Activated naive CD8-positive, alpha-beta T cell treated with anti-CD3 and anti-CD28 coated beads, Interleukin-2, amount 50 U/mL, for 24 hours (primary cell): ENCODE measurements at places on chromosomes 6 and 20.

- no peaks in the 10 kb centered on the region for H3K27me3 ChIP-seq
- H3K4me3 ChIP-seq: peak overlapping the region; percentile 33
- no peaks in the 10 kb centered on the region for H3K36me3 ChIP-seq
- peaks cover 19% of the 10 kb centered on the region for H3K4me1 ChIP-seq
- DNase-seq: no peak
These were observed 44.5 kb downstream of the RAMACL start for GRCh38 chr6:166541876-166542579.

GRCh38 chr6:1222728-1223595, 88.9 kb upstream of the FOXQ1 start:
- H3K27ac ChIP-seq: no peak overlapping the region
- no peaks in the 10 kb centered on the region for H3K4me1 ChIP-seq
- peaks cover 5% of the 10 kb centered on the region for H3K27me3 ChIP-seq

DNA sequence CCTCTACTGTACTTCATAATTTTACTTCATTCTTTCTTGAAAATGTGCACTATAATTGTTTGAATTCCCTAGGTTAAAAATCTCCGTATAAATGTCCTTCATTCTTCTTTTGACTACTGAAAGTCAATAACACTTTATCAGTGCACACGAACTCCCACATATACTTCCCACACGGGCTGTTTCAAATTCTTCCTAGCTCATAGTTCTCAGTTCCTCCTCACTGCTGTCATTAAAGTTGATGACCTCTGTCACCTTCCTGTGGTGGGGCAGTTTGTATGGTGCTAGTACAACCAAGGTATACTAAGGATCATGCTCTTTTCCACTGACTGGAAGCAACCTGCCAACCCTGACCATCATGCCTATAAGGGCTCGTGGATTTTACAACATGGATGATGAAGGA, 40.0 kb upstream of the CD2AP start:
- no peak for DNase-seq
- no peak overlapping the region for H3K4me3 ChIP-seq
- peaks cover 7% of the 10 kb centered on the region for H3K4me1 ChIP-seq
- H3K27ac ChIP-seq: no peak overlapping the region
- no peaks in the 10 kb centered on the region for H3K36me3 ChIP-seq
- no peaks in the 10 kb centered on the region for H3K27me3 ChIP-seq

DNA sequence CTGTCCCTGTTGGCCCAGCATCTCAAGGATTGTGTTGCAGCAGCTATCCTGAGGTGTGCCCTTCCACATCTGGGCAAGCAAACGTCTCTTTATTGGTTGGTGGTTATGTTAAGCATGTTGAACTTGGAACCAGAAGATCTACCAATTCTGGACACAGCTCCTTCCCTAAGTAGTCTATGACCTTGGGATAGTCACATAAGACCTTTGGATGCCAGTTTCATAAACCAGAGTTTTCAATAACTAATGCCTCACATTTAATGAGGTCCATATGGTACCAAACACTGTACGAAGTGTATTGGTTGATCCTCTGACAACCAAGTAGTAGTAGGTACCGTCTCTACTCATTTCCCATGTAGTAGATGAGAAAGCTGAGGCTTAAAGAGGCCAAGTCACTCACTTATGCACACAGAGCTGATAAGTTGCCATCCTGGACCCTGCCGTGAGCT, 3.7 kb downstream of the CYP24A1 start:
- no peaks in the 10 kb centered on the region for H3K36me3 ChIP-seq
- H3K4me3 ChIP-seq: no peak overlapping the region
- H3K27me3 ChIP-seq: peaks cover 65% of the 10 kb centered on the region
- H3K4me1 ChIP-seq: peaks cover 13% of the 10 kb centered on the region
- DNase-seq: no peak

DNA sequence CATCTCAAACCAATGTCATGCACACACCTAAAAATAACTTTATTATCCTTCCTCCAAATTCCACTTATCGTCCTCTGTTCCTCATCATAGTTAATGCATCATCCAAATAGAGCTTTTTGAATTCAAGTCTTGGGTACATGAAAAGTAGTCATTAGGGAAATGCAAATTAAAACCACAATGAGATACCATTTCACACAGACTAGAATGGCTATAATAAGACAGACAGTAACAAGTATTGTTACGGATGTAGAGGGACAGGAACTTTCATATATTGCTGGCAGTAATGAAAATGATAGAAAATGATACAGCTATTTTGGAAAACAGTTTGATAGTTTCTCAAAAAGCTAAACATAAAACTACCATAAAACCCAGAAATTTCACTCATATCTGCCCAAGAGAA, 59.1 kb downstream of the FHL5 start:
- DNase-seq: no peak
- no peaks in the 10 kb centered on the region for H3K36me3 ChIP-seq
- H3K27me3 ChIP-seq: peaks cover 9% of the 10 kb centered on the region
- H3K4me3 ChIP-seq: no peak overlapping the region

DNA sequence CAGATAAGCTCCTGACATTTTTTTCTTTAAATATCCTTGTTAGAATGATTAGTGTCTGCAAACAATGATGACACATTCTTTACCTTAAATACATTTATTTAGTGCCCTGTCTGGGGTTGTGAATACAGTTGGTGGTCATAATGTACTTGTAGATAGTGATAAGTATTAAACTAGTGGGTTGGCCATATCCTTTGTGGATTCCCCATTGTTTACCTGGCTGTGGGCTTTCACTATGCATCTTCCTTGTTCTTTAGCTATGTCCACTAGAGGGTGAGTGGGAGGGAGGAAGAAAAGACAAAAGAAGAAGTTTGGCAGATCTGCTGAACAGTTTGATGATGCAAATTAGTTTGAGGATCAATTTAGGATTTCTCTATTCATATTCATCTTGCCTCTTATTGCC, 15.7 kb downstream of the HS3ST5 start:
- no peaks in the 10 kb centered on the region for H3K4me1 ChIP-seq
- no peak for DNase-seq
- H3K27ac ChIP-seq: no peak overlapping the region
- H3K36me3 ChIP-seq: no peaks in the 10 kb centered on the region
- no peaks in the 10 kb centered on the region for H3K27me3 ChIP-seq
- H3K4me3 ChIP-seq: no peak overlapping the region

DNA sequence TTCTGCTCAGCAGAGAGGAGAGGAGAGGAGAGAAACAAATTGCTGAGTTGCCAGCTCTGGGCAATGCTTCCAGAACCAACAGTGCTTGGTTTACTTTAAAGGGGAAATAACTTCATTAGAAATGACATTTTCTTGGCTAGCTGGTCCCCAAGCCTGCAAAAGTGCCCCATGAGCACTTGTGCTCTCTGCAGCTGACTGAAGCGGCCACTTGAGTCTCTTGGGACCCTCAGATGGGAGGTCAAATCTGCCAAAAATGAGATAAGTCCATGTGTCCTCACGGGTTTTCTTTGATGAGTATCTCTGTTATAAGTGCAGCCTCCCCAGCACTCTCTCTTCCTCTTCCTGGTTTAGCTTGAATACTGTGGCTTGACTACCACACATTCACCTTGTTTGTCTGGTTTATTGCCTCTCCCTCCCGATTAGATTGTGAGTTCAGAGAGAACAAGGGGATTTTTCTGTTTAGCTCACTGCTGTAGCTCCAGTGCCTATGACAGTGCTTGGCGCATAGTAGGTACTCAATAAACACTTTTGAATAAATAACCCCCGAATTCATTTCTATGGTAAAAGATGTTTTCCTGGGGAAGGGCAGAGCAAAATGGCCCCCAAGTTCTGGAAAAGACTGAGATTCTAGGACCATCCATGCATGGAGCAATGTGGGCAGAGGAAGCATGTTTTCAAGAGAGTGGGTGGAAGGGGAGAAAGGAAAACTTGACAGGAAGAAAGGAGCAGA, 7.0 kb upstream of the RIN2 start:
- H3K27ac ChIP-seq: no peak overlapping the region
- H3K4me1 ChIP-seq: no peaks in the 10 kb centered on the region
- no peaks in the 10 kb centered on the region for H3K36me3 ChIP-seq
- H3K27me3 ChIP-seq: peaks cover 20% of the 10 kb centered on the region

GRCh38 chr6:41536795-41537758, 9.1 kb upstream of the FOXP4 start:
- H3K4me1 ChIP-seq: peaks cover 24% of the 10 kb centered on the region
- H3K27ac ChIP-seq: no peak overlapping the region
- H3K4me3 ChIP-seq: no peak overlapping the region

DNA sequence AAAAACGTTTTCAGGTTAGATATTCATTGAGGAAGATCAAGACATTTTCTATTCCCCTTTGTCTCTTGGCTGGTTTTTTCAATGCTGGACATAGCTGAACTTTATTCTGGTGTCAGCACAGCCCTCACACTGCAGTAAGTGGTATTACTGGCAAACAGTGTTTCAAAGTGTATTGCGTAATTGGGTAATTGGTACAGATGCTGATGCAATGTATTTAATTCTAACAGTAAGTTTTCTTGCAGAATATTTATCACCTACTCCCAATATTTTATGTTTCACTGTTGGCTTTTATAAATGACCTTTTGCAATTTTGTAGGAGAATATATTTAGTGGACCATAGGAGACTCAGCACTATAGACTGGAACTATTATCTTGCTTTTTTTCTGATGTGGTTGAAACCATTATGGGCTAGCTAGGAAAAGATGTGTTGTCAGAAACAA, 287.6 kb upstream of the SOX4 start:
- no peaks in the 10 kb centered on the region for H3K36me3 ChIP-seq
- H3K27ac ChIP-seq: no peak overlapping the region
- H3K27me3 ChIP-seq: peaks cover 4% of the 10 kb centered on the region
- H3K4me1 ChIP-seq: no peaks in the 10 kb centered on the region

GRCh38 chr6:135170238-135170637, 10.9 kb upstream of the MYB start:
- H3K4me3 ChIP-seq: peak overlapping the region; percentile 19
- DNase-seq: no peak
- H3K27ac ChIP-seq: peak overlapping the region; percentile 84
- no peaks in the 10 kb centered on the region for H3K36me3 ChIP-seq
- peaks cover 19% of the 10 kb centered on the region for H3K4me1 ChIP-seq

DNA sequence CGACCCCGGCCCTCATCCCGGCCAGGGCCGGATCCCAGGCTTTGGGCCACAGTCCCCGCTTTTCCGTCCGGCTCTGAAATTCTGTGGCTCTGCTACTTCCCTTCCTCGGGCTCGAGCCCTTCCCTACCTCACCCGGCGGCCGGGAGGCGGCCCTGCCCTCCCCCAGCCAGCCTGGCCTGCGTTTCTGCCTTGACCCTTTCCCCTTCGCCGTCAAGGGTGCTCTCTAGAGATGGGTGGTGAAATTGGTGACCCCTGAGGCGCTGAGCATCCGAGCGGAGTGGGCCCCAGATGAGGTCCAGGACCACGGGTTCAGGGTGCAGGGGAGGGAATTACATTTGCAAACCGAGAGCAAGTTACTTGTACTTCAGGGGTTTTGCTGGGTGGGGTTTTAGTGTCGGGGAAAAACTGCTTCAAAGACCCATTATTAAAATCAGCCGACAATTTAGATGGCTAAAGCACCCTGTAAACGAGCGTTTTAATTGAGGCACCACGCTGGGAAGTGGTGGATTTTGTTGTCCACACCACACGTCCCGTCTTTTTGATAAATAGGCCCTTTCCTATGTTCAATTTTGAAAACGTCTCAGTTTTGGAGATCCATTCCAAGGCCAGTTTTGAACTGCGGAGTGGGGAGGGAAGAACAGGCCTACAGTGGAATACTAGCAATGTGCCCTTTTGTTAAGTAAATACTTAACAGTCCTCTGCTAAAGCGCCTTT, 9.9 kb downstream of the TFAP2A start:
- H3K4me1 ChIP-seq: peaks cover 20% of the 10 kb centered on the region
- no peak overlapping the region for H3K27ac ChIP-seq
- peak overlapping the region; percentile 77 for H3K4me3 ChIP-seq

DNA sequence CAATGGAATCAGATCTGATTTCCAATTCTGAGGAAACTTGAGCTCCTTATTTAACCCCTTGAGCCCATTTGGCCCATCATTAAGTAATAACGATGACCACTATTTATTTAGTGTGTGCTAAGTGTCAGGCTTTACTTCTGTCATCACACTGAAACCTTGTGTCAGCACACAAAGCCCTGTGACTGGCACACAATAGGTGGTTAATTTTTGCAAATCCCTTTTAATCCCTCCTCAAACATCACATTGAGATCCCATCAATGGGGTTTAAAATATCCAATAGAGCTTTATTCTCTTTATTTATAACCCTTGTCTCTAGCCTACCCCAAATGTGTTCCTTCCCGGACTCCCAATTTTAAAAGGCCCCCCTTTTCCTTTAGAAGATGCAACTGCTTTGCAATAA, 656.8 kb upstream of the CHD6 start:
- no peak overlapping the region for H3K27ac ChIP-seq
